ENCODE measurements at places on chromosomes 1 and 21. TPM values are rescaled to one million over a fixed set of nuclear protein-coding genes. Genes with fewer than 3 reads are reported as not detected.

Gene COL16A1
- 4.9 TPM for total RNA-seq

Gene GBP6
- total RNA-seq, result not detected

Gene PCP4L1
- 0.10 TPM for total RNA-seq

Gene PCAT6
- total RNA-seq, result 2.4 TPM

Gene TDRD5
- 0.08 TPM for total RNA-seq

Gene C1orf115
- total RNA-seq, result 5.8 TPM

Gene USH2A
- not detected for total RNA-seq

Measured in A549 treated with GW870086 at 1 μM for 4 hours (cell line).